Activated CD8-positive, alpha-beta T cell treated with anti-CD3 and anti-CD28 coated beads for 36 hours (primary cell): ENCODE measurements at places on chromosomes 5 and 9. TPM values are rescaled to one million over a fixed set of nuclear protein-coding genes. Genes with fewer than 3 reads are reported as not detected.
A peak's percentile ranks its signal among the peaks of the same experiment; 100 is the strongest.

Gene KCNV2
- total RNA-seq = not detected

Gene EQTN
- not detected for total RNA-seq

Gene NREP
- total RNA-seq = 21.7 TPM

Gene OBP2B
- not detected for total RNA-seq

Gene PCDHB16
- total RNA-seq = not detected

Gene TXNDC8
- total RNA-seq = not detected

Gene DDX4
- not detected for total RNA-seq

Gene PCSK5
- total RNA-seq = 5.2 TPM

Gene IFNE
- not detected for total RNA-seq

Gene HRH2
- total RNA-seq = 24.5 TPM

Gene TSLP
- 0.65 TPM for total RNA-seq

Gene SAXO1
- 0.07 TPM for total RNA-seq

Gene CDC37L1
- 10.2 TPM for total RNA-seq

Gene SPATA6L
- total RNA-seq = 0.43 TPM

- peak; percentile 71 for DNase-seq
Observed at GRCh38 chr9:36995927-36996705, 38.0 kb downstream of the PAX5 start.

GRCh38 chr5:27387535-27388073 lies 349.2 kb upstream of the CDH9 start:
- DNase-seq = no peak

DNA sequence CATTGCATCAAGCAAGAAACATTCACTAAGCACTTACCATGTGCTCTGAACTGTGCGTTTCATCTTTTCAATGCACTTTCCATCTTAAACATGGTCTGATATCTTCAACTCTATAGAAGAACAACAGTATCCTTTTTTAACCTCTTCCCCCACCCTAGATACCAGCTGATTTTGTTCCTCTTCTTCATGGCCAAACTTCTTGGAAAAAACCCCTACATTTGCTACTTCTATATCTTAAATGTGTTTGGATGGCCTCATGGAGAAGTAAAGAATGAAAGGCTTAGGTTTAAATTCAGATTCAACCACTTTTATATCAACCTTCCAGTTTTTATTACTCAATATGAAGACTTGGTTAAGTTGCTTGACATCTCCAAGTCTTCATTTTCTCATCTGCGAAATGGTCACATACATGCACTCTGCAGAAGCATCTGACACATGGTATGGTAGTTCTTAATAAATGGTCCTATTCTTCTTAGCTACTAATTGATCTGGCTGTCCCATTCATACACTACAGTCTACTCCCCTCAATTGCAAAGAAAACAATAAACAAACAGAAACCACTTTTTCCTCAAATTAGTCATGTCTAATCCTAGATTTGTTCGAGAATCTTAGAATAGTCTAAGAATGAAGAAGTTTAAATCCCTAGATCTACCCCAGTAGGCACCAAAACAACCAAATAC lies 59.4 kb downstream of the FYB1 start:
- no peak for DNase-seq

GRCh38 chr5:160537940-160538339 lies 116.3 kb downstream of the PTTG1 start:
- peak; percentile 3 for DNase-seq

- DNase-seq = no peak
Observed at GRCh38 chr9:20442461-20443319, 179.6 kb downstream of the MLLT3 start.

- DNase-seq = no peak
Observed at GRCh38 chr5:67880511-67880805, 335.1 kb upstream of the PIK3R1 start.

DNA sequence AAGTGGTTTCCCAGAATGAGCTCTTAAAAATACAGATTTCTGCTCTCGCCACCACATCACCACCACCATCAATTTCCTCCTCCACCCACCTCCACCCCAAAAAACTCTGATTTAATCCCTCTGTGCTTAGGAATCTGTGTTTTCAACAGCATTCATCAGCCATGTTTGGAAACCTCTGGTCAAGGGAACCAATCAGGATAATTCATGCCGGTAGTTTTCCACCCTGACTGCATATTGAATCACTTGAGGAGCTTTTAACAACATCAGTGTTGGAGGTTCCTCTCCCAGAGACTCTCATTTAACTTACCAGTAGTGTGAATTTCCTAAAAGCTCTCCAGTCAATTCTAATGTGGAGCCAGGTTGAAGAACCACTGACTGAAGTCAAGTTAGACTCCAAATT lies 46.0 kb upstream of the DAB2 start:
- DNase-seq = no peak

DNA sequence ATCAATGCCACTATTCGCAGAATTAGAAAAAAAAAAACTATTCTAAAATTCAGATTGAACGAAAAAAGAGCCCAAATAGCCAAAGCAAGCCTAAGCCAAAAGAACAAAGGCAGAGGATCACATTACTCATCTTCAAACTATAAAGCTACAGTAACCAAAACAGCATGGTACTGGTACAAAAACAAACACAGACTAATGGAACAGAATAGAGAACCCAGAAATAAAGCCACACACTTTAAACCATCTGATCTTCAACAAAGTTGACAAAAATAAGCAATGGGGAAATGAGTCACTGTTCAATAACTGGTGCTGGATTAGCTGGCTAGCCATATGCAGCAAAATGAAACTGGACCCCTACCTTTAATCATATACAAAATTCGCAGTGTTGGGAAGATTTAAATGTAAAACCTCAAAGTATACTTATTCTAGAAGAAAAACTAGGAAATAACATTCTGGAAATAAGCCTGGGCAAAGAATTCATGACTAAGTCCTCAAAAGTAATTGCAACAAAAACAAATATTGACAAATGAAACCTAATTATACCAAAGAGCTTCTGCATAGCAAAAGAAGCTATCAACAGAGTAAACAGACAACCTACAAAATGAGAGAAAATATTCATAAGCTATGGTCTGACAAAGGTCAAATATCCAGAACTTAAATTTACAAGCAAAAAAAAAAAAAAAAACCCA lies 153.7 kb downstream of the NDUFS4 start:
- DNase-seq = no peak

GRCh38 chr5:173342813-173343755 lies 14.9 kb upstream of the STC2 start:
- DNase-seq = no peak

GRCh38 chr9:78030296-78030552 lies 1.4 kb downstream of the GNAQ start:
- peak; percentile 32 for DNase-seq

DNA sequence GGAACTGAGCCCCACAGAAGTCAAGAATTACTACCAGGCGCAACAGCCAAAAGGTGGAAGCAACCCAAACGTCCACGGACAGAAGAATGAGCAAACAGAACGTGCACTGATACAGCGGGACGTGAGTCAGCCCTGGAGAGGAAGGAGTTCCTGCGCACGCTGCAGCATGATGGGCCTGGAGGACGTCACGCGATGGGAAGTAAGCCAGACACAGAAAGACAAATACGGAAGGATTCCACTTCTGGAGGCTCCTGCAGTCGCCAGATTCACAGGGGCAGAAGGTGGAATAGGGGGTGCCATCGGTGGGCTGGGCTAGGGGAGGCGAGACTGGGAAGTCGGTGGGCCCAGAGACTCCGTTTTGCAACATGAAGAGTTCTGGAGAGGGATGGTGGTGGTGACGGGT lies 80.3 kb upstream of the PHYKPL start:
- no peak for DNase-seq

DNA sequence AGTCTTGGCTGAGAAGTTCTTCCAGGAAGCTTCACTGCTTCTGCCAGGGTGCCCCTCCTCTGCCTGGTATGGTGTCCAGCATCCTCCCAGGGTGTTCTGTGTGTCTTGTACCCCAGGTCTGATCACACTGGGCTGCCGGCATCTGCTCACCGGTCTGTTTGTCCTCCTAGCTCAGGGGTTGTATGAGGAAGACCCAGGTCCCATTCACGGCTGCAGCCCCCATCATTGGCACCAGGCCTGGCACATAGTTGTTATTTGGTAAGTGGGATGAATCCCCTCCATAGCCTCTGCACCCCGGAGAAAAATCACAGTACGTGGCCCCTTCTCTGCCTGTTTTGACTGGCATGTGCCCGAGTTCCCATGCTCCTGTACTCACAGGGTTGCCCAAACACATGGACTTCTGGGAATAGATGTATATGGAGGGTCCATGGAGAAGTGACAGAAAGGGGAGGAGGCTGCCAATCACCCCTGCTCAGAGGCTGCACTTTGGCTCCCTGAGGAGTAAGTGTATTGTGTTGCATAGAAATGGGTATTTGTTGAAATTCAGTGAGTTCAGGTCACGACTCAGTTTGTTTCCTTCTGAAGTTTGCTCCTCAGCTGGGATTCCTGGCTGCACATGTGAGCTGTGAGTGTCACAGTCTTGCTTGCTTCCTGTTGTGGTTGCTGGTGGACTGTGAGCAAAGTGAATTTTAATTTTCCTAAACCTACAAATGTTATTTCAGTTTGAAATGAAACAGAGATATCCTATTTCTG lies 96.2 kb downstream of the HSPA4 start:
- no peak for DNase-seq

GRCh38 chr5:107241841-107242240 lies 428.9 kb downstream of the EFNA5 start:
- DNase-seq = no peak

GRCh38 chr9:12659220-12659619 lies 34.0 kb upstream of the TYRP1 start:
- DNase-seq = no peak

GRCh38 chr5:38468202-38468673 lies 88.2 kb downstream of the LIFR start:
- no peak for DNase-seq

DNA sequence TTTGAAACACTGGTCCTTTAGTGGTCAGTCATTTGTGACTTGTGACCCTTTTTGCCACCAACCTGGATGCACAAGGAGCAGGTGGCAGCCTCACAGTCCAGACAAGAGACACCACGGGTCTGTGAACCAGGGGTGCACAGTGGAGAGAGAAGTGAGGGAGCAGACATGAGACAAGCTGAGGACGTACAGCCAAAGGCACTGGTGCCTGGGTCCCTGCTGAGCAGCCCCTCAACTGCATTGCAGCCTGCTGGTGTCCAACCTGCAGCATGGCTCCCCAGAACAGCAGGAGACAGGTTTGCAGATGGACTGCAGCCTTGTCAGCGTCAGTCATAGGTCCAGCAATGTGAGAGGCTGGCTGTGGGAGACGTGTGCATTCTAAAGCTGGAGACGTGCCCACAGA lies 124.2 kb upstream of the FSTL4 start:
- DNase-seq = no peak

DNA sequence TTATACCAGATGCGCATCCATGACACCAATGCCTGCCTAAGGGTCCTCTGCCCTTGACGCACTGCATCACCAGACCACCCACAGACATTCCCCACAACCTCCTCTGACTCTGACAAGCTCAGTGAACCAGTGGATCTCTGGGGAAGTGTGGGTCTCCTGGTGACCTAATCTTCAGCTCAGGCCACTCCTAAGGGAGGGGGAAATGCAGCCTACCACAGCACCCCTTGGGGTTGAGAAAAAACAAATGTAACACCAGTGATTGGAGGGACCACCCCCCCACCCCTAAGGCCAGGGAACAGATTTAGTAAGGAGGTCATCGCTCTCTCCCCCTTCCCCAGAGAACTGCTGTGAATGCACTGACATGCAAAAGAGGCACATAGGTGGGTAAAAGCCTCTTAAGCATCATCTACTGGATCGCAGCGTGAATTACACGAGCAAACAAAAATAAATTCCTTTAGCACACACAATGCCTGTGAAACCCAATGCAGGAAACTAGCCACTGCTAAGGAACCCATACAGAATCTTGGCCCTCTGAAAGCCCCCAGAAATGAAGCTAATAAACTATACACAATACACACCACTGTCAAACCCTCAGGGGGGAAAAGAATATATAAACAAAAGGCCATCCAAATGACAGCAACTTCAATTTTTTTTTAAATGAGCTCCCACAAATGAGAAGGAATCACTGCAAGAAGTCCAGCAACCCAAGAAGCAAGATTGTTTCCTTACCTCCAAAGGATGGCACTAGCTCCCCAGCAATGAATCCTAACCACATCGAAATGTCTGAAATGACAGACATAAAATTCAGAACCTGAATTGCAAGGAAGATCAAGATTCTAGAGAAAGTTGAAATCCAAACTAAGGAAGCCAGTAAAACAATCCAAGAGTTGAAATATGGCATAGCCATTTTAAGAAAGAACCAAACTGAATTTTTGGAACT lies 513.7 kb upstream of the PTGER4 start:
- DNase-seq = peak; percentile 7

- DNase-seq = peak; percentile 51
Observed at GRCh38 chr5:62256161-62257019, 49.6 kb upstream of the KIF2A start.

GRCh38 chr5:42360616-42361314 lies 62.5 kb upstream of the GHR start:
- DNase-seq = no peak

GRCh38 chr9:14888875-14889274 lies 21.4 kb downstream of the FREM1 start:
- no peak for DNase-seq

DNA sequence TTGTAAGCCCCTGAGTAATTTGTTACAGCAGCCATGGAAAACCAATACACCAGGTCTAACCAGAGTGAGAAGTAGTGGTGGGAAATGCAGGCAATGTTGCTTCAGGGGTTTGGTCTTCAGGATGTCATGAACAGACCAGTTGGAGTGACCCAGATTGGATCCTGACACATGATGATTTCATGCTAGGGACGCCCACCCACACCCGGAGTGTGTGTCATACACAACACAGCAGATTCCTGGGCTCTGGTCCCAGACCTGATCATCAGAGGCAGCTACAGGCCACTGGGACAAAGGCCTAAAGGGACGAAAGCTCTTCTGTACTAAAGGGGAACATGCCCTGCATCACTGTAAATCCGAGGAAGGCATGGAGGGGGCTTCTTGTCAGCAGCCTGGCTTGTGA lies 194.2 kb downstream of the NSG2 start:
- no peak for DNase-seq

GRCh38 chr9:17075758-17076485 lies 58.9 kb upstream of the CNTLN start:
- no peak for DNase-seq
